ENCODE measurements at places on chromosomes 3 and 15.

DNA sequence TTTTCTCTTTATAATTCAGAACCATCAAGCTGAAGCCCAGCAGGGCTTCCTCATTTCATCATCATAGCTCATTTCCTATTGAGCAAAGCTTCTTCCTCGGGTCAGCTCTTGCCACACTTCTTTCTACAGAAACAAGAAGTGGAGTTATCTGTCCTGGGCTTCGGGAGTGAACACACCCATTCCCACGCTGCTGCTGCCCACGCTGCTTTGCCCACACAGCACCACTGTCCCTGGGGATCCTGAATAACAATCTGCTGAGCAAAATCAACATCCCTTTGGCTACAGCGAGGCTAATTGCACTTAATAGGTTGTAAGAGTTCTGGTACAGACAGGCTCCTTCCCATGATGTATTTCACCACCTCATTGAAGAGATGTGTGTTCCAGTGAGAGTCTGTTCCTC lies 23.7 kb downstream of the CEP19 start:
- no peak for DNase-seq

DNA sequence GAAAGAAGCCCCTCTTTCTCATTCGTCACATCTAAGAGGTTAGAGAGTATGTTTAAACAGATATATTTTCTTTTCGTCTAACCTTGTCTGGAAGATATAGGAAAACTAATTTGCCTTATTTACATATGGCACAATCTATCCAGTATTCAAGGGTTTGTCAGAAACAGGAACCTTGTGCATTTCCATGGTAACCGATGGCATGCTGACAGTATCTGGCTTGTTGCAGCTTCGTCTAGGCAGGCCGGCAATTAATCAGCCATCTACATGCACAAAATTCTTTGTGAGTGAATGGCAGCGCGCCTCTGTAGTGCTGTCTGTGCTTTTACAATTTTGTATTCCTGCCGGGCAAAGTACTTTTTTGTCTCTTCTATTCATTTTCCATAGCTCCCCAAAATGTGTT lies 294.0 kb upstream of the SOX2 start:
- no peak for DNase-seq

- DNase-seq: no peak
Measured at GRCh38 chr3:139307072-139307491, 36.7 kb upstream of the MRPS22 start.

GRCh38 chr15:101156509-101157159 lies 95.2 kb downstream of the CHSY1 start:
- no peak for DNase-seq

DNA sequence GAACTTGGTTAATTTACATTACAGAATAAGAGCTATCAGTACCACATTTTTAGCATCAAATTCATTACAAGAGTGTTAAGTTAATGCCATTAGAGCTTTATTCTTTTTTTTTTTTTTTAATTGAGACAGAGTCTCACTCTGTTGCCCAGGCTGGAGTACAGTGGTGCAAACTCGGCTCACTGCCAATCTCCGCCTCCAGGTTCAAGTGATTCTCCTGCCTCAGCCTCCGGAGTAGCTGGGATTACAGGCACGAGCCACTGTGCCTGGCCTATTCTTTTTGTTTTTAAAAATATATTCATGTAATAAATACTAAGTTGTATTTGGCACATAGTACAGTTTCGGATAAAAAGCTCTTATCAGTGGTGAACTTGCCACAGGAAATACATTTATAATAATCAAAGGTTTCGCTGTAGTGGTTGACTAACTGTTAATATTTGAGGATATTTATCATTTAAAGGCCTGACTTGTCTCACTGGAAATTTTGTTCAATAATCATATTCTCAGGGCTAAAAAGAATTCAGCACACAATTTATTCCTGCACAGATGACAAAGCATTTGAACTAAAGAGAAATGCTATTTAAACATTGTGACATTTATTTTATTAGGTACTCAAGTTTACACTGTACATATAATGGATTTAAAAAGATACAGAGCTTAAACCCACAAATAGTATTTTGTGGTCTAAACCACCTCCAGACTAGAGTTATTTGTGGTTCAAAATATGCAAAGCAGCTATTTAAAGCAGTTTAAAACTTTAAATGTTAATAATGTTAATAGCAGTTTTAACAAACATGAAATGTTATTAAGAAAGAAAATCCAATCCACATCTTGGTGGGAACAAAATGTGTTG lies 6.1 kb upstream of the LEKR1 start:
- DNase-seq: no peak

DNA sequence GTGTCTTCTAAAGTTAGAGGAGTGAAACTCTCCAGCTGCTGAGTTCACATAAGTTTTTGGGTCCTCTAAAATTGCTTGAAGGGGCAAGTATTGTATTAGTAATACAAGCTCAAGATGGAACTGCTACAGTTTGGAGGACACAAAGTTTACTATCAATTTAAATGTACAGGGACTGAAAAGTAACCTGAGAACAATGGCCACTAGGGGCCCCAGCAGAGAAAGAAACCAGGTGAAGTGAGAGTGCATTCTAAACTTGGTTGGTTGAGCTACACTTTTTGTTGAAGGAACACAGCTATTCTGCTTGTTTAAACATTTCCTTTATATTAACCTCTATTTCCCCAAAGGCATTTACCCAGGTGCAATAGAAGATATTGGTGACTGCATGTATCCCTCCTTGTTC lies 755.5 kb downstream of the GBE1 start:
- no peak for DNase-seq

DNA sequence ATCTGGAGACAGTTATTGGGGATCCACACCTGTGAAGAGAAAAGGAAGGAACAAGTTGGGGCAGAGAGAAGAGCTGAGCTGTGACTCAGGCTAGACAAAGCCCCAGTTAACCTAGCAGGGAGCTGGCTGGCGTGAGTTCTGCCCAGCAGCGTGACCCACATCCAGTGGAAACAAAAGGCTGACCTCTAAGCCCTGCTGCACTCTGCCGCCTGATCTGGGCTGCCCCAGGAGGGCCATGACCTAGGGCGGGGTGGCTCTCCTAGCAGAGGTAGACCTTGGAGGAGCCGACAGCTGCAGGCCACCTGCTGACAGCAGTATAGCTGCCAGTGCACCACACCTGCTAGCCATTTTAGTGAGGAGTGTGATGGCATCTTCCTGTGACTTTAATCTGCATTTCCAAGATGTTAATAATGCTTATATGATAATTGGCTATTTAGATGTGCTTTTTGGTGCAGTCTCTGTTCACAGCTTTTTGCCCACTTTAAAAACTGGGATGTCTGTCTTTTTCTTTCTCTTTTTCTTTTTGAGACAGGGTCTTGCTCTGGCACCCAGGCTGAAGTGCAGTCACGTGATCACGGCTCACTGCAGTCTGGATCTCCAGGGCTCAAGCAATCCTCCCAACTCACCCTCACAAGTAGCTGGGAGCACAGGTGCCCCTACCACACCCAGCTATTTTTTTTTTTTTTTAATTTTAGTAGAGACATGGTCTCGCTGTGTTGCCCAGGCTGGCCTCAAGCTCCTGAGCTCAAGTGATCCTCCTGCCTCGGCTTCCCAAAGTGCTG lies 78.1 kb downstream of the LSM3 start:
- DNase-seq: no peak

Data from WERI-Rb-1 (cell line).